Endothelial cell (in vitro differentiated cells): ENCODE measurements at places on chromosomes 2 and 18. TPM values are rescaled to one million over a fixed set of nuclear protein-coding genes. Genes with fewer than 3 reads are reported as not detected.

GRCh38 chr2:12031866-12032265 lies 285.4 kb downstream of the LPIN1 start:
- no peaks in the 10 kb centered on the region for H3K4me1 ChIP-seq
- H3K36me3 ChIP-seq, result no peaks in the 10 kb centered on the region
- no peak overlapping the region for H3K27ac ChIP-seq
- no peak overlapping the region for H3K4me3 ChIP-seq
- H3K27me3 ChIP-seq, result peaks cover 1% of the 10 kb centered on the region

- H3K4me1 ChIP-seq, result peaks cover 16% of the 10 kb centered on the region
- H3K27me3 ChIP-seq, result no peaks in the 10 kb centered on the region
- no peak for DNase-seq
- H3K36me3 ChIP-seq, result no peaks in the 10 kb centered on the region
- no peak overlapping the region for H3K4me3 ChIP-seq
Measured at GRCh38 chr18:48194591-48195181, 214.5 kb downstream of the ZBTB7C start.

DNA sequence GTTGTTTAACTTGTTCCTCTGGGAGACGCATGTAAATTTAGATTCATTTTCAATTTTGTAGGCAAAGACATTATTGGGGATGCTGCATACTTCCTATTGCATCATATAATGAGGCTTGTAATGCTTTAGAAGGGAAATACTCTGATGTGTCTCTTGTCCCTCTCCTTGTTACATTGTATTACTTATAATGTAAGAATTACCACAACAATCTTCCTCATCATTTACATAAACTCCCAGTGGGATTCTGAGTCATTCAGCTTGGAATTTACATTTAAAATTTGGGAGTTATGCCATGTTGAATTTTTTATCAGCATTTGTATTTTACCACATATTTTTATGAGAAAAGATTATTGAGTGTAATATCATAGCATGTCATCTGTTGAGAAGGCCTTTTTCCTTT lies 963.4 kb upstream of the NRXN1 start:
- no peaks in the 10 kb centered on the region for H3K27me3 ChIP-seq
- DNase-seq, result no peak
- H3K27ac ChIP-seq, result no peak overlapping the region
- no peaks in the 10 kb centered on the region for H3K4me1 ChIP-seq
- H3K4me3 ChIP-seq, result no peak overlapping the region

- H3K36me3 ChIP-seq, result no peaks in the 10 kb centered on the region
- H3K27ac ChIP-seq, result no peak overlapping the region
- peaks cover 4% of the 10 kb centered on the region for H3K27me3 ChIP-seq
- H3K4me1 ChIP-seq, result peaks cover 19% of the 10 kb centered on the region
- no peak overlapping the region for H3K4me3 ChIP-seq
Measured at GRCh38 chr18:67513280-67513679, 3.2 kb downstream of the DSEL start.

The KIF5C gene
- 50.6 TPM for total RNA-seq

The CRYGD gene
- not detected for total RNA-seq

The ASTL gene
- not detected for total RNA-seq
